ENCODE measurements at places on chromosomes 2 and 18.

DNA sequence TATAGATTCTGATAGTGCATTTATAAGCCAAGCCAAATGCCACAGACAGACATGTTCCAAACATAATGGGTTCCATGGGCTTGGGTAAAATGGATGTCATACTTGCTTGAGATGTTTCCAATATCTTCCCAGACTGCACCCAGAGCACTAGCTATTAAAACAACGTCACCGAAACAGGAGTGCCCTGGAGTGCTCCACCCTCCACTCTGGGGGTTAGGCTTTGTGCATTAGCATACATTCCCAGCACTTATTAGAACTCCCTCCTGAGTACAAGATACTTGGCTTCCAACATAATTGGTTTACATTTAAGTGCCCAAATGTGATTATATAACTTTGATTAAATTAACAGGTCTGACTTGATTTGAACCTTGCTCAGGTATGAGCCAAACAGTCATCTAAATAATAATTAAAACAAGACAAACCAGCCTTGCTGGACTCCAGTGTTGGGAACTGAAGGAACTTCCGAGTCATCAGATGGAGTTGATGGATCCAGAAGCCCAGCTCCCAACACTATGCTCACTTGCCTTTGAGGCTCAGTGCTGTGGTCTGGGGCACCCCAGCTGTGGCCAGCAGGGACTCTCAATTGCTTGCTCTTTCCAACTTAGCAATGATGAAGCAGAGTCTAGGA, 60.5 kb upstream of the LGALSL start:
- DNase-seq, result no peak

DNA sequence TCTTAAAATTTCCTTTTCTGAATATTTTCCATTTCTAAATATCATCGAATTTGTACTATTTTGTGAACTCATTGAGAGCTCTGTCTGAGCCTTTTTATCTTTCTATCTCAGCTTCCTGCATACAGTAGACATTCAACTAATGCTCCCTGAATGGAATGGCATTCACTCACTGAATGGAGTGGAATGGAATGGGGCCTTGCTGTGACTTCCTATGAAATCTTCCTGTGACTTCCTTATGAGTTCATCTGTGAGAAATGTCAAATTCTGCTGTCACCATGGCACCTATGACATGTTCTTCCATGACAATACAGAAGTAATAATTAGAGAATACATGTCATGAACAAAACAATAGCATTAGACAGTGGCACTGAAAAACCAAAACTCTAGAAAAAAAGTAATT, 199.6 kb downstream of the NR4A2 start:
- no peak for DNase-seq

DNA sequence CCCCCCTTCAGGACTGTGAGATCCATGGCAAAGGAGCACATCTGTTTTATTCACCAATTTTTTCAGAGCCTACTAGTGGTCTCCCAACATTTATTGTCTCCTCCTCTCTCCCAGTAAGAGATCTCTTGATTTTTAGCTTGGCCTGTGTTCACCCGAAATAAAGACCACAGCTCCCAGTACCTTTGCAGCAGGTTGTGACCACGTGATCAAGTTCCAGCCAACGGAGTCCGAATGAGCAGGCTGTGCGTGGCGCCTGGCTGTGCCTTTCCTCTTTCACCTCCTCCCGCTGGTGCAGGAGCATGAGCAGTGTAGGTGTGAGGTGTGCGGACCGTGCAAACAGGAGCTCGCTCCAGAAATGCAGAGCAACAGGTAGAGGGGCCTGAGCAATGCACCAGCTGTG, 143.6 kb upstream of the GLI2 start:
- DNase-seq, result no peak

DNA sequence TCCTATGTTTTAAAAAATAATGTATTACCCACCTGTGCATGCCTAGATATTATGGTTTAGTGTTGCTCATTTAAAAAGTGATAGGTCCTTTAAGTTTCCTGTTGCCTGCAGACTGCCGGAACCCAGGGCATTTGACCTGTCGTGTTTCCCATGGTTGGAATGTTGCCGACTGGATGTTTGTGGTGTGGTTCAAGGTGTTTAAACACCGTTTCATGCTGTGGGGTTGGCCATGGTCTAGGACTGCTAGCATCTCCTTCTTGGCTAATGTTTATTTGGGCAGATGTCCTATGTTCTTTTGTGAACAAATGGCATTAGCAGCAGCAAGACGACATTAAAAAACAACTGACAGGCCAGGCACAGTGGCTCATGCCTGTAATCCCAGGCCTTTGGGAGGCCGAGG, 92.9 kb upstream of the LMAN1 start:
- DNase-seq, result no peak

DNA sequence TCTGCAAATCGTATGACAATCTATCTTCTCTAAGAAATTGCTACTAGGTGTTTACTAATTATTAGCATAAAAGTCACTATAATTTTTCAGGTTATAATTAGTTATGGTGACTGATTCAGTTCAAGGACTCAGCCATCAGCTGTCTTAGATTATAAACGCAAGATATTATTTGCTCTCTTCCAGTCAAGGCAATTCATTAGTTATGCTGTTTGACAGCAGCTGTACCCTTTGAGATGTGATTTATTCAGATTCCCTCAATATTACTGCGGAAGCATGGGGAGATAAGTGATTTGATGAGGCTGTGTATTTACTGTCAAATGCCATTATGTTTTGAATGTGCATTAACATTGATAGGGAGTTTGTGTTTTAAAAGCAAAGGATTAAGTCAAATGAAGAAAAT, 558.9 kb upstream of the FSIP2 start:
- DNase-seq, result no peak

DNA sequence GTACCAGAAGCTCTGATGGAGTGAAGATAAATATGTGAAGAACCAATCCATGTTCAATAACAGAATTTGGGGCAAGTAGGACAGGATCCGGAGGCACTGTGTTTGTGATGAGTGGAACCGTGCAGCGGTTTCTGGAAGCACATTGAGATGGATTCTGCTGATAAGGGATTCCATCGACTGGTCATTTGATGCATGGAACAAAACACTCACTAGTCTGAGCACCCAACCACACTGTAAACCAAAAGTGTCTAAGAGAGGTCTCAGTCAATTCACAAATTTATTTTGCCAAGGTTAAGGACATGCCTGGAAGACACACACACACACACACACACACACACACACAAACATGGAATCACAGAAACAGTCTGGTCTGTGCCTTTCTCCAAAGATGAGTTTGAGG, 459.5 kb downstream of the FBXO15 start:
- DNase-seq, result no peak

DNA sequence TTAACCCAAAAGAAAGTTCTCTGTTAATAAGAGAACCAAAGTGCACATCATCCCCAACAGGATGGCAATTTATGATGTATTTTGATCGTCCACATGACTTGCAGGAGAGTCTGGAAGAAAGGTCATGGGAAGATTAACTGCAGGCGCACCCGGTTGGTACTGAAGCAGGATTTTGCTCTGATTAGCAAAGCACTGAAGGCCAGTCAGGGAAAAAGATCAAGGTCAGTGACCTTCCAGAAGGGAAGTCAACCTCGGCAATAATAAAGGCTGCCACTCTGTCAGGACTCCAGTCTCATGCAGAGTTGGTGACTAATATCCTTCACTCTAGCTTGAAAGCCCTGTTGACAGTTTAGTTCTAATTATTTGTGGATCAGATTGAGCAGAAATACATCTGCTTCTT, 432.7 kb upstream of the RAB12 start:
- DNase-seq, result no peak

GRCh38 chr2:150142561-150142960, 344.9 kb downstream of the RND3 start:
- no peak for DNase-seq

DNA sequence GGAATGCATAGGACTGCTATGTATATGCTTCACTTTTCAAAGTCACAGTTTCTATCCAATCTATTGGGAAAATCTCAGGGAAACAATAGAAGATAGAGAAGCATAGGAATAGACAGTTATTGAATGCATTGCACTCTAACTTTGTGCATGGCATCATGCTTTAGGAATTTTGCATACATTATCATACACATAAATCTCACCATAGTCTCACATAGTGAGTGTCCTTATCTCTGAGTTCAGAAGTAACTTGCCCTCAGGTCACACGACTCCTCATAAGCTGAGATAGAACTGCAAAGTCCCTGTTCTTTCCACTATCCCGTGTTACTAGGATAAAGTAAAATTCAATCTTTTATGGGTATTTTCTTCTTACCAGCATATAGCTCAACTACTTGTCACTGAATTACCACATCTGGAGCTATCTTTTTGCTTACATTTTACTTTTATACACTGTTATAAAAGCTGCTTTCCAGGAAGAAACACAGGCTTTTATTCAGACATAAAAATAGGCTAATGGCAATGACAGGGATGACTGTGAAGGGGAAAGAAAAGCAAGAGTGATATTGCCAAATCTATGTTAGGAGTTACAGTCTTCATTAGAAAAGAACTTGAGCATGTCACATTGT, 666.9 kb downstream of the XIRP2 start:
- no peak for DNase-seq

DNA sequence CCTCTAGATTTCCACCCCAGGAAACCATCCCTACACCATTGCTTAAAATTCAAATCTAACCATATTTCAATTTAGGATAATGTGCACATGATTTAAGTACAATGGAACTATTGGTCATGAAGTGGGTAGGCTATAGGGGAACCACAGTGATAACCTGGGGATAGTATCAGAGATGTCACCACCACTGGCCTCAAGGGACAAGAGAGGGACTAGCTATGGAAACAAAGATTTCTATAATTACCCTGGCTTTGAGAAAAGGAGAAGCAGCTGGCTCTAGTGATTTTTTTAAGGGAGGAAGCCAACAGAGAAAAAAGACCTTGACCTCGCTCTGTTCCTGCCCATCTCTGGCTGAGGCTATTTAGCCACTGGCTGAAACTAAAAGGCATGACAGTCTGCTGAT, 132.0 kb downstream of the MEP1B start:
- no peak for DNase-seq

GRCh38 chr2:238264072-238264460, 24.2 kb upstream of the HES6 start:
- DNase-seq, result no peak

DNA sequence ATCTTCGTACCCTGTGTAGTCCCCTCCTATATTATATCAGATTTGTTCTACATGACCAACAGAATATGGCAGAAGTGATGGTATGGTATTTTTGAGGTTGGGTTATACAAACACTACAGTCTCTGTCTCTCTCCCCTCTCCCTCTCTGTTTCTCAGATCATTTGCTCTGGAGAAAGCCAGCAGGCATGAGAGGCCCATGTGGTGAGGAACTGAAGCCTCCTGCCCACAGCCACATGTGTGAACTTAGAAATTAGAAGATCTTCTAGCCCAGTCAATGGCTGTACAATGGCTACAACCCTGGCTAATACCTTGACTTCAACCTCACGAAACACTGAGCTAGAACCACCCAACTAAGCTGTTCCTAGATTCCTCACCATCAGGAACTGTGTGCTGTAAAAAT, 250.6 kb downstream of the SMAD2 start:
- DNase-seq, result no peak

GRCh38 chr18:61093965-61094364, 239.3 kb upstream of the CDH20 start:
- no peak for DNase-seq

- no peak for DNase-seq
Measured at GRCh38 chr2:222320436-222321395, 21.9 kb upstream of the PAX3 start.

DNA sequence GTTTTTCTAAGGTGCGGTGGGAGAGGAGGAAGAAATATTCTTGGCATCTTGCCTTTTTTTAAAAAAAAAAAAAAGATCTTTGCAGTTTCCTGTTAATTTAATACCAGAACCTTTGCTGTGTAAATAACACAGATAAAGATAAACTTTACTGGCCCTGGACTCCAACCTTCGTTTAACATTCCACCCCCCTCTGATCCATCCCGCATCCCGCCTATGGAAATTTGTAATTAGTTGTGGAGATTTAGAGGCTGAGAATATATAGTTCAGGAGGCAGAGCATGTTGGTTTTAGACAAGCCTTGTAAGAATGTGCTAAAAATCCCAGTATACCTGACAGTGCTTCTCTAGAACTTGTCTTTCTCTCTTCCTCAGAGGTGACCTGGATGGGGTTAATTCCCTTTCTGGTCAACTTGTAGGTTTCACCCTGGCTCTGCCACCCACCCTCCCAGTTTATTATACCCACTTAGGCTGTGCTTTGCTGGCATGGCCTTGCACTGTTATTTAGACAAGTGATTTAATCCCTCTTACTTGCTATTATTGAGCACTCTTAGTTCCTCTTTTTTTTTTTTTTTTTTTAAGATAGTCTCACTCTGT, 2.9 kb upstream of the C2orf72 start:
- DNase-seq, result no peak

DNA sequence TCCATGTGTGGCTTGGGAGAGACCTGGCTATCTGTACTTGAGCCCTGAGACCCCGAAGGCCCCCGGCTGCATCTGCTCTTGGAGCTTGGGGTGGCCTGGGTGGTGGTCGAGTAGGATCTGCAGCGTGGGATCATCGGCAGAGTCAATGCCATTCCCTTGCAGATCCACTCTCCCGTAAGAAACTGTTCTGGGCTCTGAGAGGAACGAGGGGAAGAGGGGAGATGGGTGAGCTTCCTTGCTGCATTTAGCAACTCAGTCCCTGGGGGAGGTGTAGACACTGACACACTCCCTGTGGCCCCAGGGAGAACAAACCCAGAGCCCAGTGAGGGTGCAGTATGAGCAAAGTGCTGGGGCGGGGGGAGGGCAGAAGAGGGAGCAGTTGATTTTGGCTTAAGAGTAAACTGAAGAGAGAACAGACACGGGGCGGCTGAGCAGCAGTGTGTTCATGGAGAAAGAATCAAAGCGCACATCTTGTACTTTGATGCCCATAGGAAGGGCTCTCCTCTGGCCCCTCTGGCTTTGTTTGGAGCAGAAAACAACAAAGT, 8.5 kb downstream of the GREB1 start:
- no peak for DNase-seq

DNA sequence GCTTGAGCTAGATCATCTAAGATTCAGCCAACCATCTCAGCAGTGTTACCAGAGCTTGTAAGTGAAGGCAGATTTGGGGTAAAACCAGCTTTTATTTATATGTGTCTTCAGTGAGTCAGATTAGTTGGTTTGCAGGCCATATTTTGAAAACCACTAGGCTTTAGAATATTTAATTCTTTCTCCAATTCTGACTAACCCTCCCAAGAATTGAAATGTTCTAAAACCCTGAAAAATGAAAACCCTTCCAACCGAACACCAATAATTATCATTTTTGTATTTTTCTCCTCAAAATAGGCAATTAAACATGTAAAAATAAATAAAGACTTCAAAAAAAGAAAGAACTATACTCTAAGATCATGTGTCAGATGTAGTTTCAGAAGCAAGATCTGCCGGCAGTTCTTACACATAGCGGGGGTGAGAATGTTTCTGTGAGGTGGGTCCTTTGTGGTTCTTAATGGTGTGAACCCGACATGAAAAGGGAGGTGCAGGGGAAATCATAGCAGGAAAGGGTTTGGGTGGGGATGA, 14.2 kb downstream of the PLEK start:
- DNase-seq, result no peak

Data from stimulated activated CD4-positive, alpha-beta T cell treated with anti-CD3 and anti-CD28 coated beads, Interleukin-1b, Interleukin-23, amount 100 ng/mL, for 1 hour (primary cell).